ENCODE measurements at places on chromosomes 5 and 9.

GRCh38 chr5:14306329-14306815 lies 163.2 kb downstream of the TRIO start:
- DNase-seq, result no peak

- peak; percentile 87 for DNase-seq
These were observed 328.9 kb upstream of the MEF2C start for GRCh38 chr5:89211836-89212235.

- DNase-seq, result no peak
These were observed 79.4 kb downstream of the ESM1 start for GRCh38 chr5:54905942-54906537.

DNA sequence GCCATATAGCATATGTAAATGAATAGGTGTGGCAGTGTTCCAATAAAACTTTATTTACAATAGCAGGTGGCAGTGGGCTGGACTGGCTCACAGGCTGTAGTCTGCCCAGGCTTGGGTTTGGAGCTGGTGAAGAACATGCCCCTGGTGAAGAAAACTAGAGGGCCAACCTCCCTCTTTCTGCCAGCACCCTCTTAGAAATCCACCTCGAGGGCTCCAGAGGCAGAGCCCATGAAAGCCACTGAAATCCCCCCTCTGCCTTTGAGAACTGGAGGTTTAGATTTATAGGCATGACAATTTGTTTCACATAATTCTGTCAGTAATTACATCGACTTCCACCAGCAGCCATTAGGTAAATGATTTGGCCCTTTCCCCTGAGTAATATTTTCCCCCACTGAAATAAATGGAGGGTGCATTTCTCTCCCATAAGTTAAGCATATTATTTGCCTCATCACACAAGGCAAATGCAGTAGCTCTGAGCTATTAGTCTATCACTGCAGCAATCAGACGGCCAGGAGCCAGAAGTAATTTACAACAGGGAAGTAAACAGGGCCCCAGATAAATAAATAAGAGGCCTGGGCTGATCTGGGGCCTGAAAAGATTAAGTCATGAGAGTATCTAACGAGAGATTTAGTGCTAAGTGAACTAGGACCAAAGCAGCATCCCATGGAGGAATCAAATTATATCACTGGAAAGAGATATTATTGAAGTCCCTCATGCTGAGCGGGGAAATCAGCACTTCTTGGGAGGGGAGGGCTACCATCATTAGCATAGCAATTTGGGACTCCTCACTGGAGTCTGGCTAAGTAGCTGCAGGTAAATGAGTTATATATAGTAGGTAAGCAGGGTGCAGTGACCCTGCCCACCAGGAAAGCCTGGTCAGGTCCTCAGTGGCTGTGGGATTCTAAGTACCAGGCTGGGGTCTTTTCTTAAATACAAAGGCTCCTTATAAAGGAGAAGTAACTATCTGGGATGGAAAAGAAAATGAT lies 123.9 kb downstream of the SLIT3 start:
- no peak for DNase-seq

DNA sequence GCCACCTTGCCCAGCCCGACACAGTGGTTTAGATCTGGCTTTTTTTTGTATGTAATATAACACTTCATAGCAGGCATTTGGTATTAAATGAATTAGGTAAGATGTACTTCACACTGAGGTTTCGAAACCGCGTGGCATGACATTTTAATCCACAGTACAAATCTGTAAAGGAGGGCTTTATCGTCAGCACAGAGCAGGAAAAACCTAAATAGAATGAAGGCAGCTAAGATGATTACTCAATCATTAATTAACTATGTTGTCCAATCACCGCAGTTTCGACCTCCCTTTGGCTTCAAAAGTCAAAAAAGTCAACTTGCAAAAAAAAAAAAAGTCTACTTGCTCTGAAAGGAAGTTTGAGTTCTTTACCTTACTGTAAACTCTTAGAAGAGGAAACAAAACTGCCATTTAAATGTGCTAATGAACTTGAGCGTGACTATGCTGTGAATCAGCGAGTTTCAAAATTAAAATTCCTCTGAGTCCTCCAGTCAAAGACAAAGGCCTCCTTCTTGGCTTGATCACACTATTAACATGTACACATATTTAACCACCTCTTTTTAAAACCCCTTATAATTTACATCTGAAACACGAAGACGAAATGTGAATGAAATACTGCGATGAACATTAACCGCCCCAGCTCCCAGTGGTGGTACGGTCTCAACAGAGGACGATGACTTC lies 698 bp upstream of the SEC24A start:
- peak; percentile 36 for DNase-seq

- DNase-seq, result peak; percentile 37
These were observed 128.4 kb upstream of the TRPM3 start for GRCh38 chr9:71249729-71250317.

GRCh38 chr5:11000515-11001353 lies 239.7 kb upstream of the DAP start:
- DNase-seq, result no peak

GRCh38 chr5:178391480-178391879 lies 158.9 kb upstream of the PHYKPL start:
- no peak for DNase-seq

Measured in fibroblast of skin of left quadriceps (primary cell).